ENCODE measurements at places on chromosomes 13 and 19.

- DNase-seq, result no peak
These were observed 72.1 kb upstream of the MYCBP2 start for GRCh38 chr13:77398825-77399620.

DNA sequence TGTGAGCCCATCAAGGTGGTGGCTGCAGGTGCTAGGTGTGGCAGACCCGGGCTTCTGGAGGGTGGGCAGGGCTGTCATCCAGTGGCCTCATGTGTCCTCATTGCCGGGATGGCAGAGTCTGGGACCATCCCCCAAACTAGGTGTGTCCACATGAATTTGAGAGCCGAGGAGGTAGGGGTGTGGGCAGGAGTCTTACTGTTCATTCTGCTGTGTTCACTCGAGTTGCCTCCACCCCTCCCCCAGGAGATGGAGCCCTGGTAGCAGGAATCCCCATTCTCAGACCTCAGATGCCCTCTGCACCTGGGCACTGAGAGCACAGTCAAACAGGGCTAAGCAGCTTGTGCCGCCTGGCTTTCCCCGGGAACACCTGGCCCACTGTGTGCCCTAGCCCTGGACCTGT lies 22.4 kb downstream of the NAXD start:
- no peak for DNase-seq

- no peak for DNase-seq
These were observed at the start of gene LYL1 for GRCh38 chr19:13102666-13103580. LYL1 (minus strand) TSS chr19:13102858; CDS start chr19:13101171, 1,687 bp downstream.

- DNase-seq, result peak; percentile 38
These were observed 480.2 kb upstream of the MIR17HG start for GRCh38 chr13:90867336-90867683.

DNA sequence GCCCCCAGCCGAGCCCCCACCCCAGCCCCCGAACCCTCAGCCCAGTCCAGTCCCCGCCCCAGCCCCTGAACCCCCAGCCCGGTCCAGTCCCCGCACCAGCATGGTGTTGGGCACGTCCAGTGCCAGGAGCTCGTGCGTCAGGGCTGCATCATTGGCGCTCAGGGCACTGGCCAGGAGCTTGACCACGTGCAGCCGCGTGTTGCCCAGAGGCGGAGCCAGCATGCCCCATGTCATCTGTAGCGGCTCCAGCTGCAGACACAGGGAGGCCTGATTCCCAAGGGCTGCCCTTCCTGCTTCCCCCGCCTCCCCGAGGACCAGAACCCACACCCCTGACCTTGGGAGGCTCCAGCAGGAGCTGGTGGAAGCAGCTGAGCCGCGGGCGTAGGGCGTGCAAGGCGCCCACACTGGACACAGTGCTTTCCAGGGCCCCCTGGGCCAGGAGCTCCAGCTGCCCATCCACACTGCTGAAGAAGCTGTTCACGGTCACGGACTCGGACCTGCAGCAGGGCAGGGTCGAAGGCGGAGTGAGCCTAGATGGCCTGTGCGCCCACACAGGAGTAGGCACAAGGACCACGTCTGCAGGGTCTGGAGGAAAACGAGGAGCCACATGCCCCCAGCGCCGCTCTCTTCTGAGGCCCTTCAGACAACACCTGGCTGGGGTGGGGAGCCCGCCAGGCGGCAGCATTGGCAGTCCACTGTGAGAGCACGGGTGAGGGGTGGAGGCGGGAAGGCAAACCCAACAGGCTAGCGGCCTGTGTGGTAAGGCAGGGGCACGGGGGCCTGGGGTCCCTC lies 12.8 kb upstream of the TMEM86B start:
- DNase-seq, result no peak

GRCh38 chr13:83657281-83657680 lies 225.0 kb downstream of the SLITRK1 start:
- no peak for DNase-seq

GRCh38 chr13:75160984-75161383 lies 321.0 kb downstream of the TBC1D4 start:
- no peak for DNase-seq

GRCh38 chr19:38908911-38909310 lies 3.1 kb downstream of the CCER2 start:
- peak; percentile 66 for DNase-seq

DNA sequence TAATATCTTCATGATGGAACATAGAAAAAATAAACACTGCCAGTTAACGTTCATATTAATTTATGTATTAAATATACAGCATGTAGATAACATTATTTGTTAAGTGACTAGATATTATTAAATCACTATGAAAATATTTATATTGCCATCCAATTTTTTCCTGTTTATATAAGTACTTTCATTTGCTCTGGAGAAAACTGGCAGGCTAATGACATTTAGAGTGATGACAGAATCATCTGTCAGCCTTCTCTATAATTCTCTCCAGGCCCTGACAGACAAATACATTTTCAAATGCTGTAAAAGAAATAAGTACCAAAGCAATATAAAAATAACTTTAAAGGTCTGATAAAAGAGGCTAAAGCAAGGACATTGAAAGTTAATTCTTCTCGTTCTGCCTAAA lies 2556.7 kb upstream of the PCDH20 start:
- DNase-seq, result no peak

DNA sequence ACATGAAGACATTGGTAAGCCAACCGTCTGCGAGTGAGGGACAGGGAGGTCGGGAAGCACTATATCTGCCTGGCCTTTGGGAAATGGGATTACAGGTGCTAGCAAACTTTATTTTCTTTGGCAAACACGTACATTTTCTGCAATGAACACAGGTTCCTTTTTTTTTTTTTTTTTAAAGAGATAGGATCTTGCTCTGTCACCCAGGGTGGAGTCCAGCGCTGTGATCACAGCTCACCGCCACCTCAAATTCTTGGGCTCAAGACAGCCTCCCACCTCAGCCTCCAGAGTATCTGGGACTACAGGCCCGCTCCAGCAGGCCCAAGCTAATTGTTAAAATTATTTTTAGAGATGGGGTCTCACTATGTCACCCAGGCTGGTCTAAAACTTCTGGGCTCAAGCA lies 24.2 kb downstream of the ELAVL1 start:
- no peak for DNase-seq

- no peak for DNase-seq
These were observed 31.2 kb downstream of the KEAP1 start for GRCh38 chr19:10471909-10472308.

- DNase-seq, result no peak
These were observed 47.4 kb upstream of the PCDH9 start for GRCh38 chr13:67277581-67277980.

DNA sequence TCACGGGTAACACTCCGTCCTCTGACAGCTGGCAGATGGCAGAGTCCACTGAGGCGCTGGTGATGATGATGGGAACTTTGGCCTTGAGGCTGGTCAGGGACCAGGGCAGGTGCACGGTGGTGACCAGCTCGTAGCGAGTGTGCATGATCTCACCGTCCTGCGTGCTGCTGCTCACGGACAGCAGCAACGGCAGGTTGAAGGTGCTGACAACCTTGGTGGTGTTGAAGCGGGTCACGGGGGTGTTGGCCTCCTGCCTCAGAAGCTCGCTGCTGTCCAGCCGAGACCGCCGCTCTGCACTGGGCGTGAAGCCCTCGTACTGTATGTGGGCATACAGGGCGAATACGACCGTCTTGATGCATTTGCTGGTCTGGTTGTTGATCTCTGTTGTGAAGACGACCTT lies 11.6 kb downstream of the ARRDC5 start:
- DNase-seq, result no peak

DNA sequence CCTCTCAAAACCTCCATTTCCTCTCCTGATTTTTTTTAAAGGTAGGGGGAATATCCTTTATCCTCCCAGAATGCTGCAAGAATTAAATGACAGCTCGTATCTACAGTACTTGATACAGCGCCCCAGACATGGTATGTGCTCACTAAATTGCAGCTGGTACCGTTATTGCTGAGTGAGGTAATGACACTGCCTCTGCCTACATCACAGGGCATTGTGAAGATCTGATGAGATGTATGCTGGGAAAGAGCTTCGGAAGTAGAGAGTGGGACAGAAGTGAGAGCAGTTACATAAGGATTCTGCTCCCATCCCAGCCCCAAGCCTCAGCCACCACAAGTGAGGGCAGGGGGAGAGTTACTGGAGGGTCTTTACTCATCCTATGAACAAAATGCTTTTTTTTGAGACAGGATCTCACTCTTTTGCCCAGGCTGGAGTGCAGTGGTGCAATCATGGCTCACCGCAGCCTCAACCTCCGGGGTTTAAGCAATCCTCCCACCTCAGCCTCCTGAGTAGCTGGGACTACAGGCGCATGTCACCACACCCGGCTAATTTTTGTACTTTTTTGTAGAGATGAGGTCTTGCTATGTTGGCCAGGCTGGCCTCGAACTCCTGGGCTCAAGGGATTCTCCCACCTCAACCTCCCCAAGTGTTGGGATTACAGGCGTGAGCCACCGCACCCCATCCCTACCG lies 1.7 kb upstream of the FKRP start:
- DNase-seq, result peak; percentile 52

DNA sequence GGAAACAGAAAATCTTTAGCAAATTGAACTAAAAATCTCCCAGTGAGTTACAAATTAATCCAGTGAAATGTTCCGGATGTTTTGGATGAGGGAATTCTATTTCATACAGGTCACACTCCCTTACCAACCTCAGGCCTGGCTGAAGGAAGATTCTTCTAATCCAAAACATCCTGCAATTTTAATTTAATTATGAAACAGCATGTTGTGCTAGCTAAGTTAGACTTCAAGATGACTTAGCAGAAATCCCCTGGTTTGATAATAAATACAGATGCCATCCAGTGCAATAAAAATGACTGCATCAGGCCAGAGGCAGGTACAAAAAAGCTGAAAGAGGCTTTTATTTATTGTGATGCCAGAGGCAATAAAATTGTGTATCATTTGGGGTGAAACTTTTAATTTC lies 96.7 kb upstream of the CLDN10 start:
- no peak for DNase-seq

- no peak for DNase-seq
These were observed 51.7 kb downstream of the C1QTNF9 start for GRCh38 chr13:24361113-24361512.
